ENCODE measurements at places on chromosomes 11 and 22.

- DNase-seq: no peak
These were observed 12.1 kb upstream of the BAIAP2L2 start for GRCh38 chr22:38122616-38123015.

DNA sequence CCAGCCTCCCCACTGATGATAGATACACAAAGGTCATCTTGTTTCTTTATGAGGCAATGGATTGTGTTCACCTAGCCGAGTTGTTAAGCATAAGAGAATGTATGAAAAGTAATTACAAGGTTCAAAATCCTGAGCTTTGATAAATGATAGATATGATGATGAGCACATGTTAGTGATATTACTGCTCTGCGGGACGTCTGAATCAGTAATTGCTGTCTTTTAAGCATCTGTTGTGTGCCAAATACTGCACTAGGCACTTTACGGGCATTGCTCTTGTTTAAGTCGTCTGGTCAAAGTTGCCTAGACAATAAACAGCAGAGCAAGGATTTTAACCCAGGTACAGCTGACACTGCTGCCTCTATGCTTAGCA, 559 bp upstream of the RNF141 start:
- DNase-seq: no peak

GRCh38 chr11:99383648-99384245, 363.0 kb downstream of the CNTN5 start:
- DNase-seq: no peak

DNA sequence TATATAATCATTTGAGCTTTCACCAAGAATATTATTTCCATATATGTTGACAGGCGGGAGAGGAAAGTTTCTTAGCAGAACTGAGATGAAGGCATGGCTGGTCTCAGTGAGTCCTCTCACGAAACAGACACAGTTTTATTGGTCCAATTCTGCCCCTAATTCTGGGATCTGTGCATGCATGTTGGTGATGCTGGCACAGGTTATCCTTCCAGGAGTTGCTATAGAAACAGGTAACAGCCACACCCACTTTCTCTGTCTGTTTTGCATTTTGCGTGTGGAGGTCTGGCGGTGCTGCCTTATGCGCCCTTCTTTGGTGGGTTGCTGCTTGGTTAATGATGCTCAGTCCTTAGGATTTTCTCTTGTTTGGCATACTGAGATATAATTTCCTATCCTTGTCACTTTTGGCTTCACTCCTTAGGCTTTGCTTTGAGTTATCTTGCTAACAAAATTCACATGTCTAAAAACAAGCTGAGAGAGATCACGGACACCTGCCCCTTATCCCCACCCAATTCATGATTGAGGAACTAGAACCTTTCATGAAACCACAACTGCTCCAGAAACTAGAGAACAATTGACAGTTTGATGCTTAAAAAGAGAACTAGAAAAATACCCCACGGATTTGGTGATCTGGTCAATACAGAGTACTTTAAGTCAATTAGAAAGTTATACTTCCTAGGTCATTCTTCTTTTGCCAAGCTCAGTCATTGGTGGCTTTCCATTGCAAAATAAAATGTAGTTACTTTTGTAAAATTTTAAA, 189.3 kb downstream of the FAT3 start:
- no peak for DNase-seq

DNA sequence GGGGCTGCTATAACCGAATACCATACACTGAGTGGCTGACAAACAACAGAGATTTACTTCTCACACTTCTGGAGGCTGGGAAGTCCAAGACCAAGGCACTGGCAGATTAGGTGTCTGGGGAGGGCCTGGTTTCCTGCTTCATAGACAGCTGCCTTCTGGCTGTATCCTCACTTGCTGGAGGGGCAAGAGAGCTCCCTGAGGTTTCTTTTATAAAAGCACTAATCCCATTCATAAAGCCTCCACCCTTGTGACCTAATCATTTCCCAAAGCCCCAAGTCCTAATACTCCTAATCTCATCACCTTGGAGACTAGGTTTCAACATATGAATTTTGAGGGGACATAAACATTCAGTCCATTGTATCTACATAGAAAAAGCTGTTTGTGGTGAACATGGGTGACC, 131.8 kb downstream of the KIRREL3 start:
- DNase-seq: no peak

- DNase-seq: peak; percentile 93
These were observed 7.5 kb upstream of the WEE1 start for GRCh38 chr11:9565822-9566560.

DNA sequence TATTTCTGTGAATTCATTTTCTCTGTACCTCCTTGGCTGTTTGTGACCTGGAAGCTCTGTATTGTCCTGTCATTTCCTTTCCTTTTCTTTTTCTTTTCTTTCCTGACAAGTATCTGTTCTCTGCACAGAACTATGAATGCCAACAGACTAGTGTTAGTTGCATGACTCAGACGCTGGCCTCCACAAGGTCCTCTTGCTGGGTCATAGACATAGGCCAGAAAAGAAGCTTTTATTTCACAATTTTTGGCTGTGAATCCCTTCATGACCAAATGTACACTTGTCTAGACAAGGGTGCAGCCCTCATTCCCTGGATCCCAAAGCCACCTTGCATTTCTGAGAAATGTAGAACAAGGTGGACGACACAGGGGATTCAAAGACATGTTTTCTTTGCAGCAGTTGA, 104.1 kb upstream of the MTNR1B start:
- no peak for DNase-seq
